ENCODE measurements at places on chromosomes 7 and 10.

- DNase-seq = peak; percentile 12
These were observed 615.7 kb upstream of the NRP1 start for GRCh38 chr10:33950206-33950605.

DNA sequence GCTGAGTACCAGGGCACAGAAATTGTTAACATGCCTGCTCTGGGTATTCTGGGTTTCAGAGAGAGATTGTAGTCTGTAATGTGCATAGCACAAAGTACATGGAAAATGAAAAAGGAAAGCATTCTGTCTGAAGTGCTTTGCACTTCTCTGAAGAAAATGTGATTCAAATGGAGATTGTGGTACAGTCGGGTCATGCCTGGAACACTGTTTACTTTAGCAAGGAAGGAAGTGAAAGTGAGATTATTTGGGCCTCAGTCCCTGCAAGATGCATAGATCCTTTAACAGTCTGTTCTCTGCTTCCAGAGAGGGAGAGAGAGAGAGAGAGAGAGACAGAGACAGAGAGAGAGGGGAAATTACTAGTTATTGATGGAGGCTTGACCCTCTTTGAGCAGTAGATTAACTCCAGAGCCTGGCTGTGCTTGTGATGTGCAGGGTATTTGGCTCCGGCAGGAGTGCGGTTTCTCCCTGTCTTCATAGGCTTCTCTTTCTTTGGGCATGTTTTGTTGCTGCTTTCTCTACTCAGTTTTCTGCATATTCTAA, 5.4 kb downstream of the VWC2 start:
- DNase-seq = no peak

DNA sequence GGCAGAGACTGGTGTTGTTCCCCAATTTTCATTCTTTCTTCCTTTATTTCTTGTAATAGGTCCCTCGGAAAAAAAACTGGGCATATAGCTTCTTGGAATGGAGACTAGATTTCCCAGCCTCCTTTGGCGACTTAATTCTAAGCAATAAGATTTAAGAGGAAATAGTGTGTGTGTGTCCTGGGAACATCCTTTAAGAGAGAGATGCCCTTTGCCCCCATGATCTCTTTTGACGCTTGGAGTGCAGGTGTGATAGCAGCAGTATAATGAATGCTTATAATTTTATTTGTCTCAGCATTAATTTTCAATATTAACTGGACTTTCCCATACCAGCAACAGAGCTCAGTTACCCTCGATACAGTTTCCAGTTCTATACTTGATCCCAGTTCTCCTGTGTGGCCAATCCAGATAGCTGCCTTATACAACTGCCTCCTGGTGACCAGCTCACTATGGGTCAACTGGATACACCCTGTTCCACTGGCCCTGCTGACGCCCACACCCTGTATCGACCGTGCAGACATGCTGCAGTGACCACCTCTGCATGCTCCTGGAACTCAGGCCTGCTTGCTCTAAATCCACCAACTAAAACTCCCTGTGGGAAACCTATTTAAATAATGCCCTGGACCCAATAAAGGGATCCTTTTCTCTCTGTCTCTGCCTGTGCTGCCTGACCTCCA, 13.9 kb downstream of the TMEM176A start:
- no peak for DNase-seq

- peak; percentile 86 for DNase-seq
These were observed 1.7 kb upstream of the PAX2 start for GRCh38 chr10:100743626-100744135.

DNA sequence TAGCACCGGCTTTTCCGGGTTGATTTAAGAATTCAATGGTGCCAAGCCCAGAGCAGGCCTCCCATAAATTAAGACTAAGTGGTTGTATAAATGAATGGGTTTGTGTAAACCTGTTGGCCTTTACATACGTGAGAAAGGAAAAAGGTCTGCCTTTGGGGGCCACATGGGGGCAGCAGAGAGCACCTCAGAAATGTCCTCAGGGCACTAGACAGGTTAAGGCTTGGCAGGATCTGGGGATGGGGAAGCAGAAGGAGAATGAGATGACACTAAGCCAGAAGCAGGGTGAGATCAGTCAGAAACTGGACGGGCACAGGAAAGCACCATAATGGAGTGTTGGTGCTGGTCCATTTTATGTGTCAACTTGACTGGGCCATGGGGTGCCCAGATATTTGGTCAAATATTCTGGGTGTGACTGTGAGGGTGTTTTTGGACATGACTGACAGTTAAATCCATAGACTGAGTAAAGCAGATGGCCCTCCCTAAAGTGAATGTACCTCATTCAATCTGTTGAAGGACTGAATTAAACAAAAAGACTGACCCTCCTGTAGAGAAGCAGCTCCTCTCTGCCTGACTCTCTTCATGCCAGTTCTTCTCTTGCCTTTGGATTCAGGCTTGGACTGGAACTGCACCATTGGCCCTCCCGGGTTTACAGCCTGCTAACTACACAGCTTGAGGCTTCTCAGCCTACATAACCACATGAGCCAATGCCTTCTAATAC, 58.9 kb downstream of the FRMPD2 start:
- DNase-seq = peak; percentile 49

DNA sequence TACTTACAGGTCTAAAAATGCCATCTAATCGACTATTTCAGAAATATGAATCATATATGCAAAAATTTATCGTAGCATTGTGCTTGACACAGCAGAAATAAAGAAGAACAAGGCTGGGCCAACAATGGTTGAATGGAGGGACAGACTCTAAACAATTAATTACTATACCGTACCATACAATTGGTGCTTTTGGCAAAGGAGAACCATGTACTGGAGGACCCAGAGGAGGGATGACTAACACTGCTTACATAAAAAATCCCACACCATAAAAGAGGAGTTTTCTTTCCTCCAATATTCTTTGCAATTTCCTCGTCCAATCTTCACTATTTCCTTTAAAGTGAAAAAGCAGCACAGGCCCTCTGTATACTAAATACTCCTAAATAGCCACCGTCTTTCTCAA, 94.1 kb downstream of the SGMS1 start:
- DNase-seq = no peak

GRCh38 chr10:26215935-26216584, 514 bp upstream of the GAD2 start:
- peak; percentile 52 for DNase-seq

GRCh38 chr10:109880886-109881768, 42.2 kb downstream of the XPNPEP1 start:
- no peak for DNase-seq

DNA sequence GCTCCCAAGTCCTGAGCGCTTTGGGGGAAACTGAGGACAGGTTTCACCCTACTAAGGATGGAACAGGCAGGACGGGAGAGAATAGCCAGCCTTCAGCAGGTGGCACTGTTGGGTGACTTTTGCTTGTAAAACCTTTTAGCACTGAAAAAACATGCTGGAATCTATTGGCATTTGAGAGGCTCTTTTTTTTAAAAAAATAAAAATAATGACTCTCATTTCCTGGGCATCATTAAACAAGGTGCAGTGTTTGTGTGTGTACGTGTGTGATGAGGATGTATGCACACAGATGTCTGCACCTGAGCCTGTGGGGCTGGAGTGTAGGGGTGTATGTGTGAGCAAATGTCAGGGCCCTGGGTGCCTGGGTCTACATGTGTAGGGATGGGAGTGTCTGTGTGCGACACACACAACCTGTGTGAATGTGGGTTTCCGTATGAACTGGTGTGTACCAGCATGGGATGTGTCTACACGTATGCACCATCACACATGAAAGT, 177.9 kb downstream of the RPS24 start:
- DNase-seq = peak; percentile 52

- DNase-seq = no peak
These were observed 50.4 kb upstream of the PTPRN2 start for GRCh38 chr7:158638001-158638400.

GRCh38 chr7:88759230-88760135, at the start of gene ZNF804B:
Gene ZNF804B (plus strand): TSS chr7:88759700. CDS start chr7:88759977, 277 bp downstream.
- peak; percentile 47 for DNase-seq
